ENCODE measurements at places on chromosomes 5 and 9. TPM values are rescaled to one million over a fixed set of nuclear protein-coding genes. Genes with fewer than 3 reads are reported as not detected.

DNA sequence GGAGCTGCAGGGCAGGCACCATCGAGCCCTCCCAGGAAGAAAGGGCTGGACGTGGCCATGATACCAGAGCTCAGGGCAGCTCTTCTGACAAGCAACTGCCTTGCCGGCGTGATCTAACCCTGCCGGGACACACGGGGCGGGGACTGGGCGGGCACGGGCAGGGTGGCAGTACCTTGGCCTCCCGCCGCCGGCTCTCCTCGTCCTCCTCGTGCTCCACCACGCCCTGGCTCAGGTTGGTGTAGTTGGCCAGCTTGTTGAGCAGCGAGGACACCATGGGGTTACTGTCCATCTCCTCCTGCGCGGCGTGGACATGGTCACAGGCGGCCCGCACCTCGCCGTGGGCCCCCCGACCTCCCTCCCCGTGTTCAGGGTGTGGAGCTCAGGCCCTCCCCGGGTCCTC is 18.5 kb downstream of the SLC12A7 start:
- DNase-seq, result no peak

GRCh38 chr5:19739671-19740070 is 248.3 kb downstream of the CDH18 start:
- no peak for DNase-seq

DNA sequence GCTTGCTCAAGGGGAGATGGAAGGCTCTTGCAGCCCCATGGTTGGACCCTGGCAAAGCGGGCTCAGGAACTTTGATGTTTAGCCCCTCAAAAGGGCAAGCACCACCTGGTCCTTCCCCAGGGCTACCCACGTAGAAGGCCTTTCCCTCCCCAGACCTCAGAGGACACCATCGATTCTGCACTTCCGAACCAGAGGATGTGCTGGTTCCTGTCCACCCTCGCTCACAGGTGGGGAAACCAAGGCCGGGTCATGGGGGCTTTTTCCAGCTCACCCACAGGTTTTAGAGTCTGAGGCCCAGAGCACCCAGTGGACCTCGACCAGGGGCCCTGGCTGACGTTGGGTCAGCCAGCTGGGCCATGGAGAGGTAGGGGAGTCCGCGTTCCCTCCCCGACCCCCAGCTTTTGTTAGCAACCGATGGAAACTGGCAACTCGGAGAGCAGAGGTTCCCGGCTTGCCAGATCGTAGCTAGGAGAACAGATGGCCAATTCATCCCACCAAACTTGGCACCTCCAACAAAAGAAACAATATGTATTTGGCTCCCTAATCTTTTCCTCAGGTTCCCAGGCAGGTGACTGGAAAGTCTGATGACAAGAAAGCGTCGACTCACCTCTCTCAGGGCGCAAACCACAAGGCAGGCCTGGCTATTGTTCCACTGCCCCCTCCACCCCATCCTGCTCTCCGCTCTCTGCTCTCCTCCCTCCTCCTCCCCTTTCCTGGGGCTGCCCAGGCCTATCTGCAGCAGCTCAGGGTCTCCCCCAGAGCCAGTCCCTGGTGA is 167.6 kb upstream of the SMIM23 start:
- no peak for DNase-seq

DNA sequence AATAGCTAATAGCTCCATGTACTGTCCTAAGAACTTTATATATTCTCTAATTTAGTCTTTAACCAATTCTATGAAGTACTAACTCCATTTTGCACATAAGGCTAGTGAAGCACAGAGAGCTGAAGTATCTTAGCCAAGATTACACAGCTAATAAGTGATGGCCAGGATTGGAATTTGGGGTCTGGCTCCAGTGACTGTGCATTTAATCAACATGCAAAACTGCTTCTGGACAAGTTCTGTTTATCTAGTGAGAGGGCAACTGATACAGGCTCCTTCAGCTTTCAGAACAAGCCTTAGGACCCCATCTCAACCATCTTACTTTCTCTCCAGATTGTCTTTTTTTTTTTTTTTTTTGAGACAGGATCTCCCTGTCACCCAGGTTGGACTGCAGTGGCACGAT is 21.3 kb downstream of the SLC25A25 start:
- no peak for DNase-seq

DNA sequence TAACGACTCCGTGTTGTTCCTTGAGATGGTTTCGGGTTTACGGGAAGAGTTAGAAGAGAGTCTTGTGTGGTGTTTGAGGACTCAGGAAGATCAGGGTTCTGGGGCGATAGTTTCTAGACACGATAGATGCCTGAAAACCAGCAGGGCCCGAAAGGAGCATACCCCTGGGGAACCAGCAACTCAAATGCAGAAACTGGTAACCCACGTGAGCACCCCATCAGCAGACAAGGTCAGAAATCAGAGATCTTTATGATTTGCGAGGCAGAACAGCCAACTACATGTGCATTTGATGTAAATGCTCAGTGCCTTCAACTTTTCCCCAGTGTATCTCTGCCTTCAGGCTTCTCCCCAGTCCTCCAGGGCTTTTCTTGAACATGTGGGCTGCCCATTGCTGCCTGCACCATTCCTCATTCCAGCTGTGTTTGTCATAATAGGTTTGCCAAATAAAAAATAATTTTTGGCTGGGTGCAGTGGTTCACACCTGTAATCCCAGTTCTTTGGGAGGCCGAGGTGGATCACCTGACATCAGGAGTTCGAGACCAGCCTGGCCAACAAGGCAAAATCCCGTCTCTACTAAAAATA is 75.1 kb downstream of the BASP1 start:
- no peak for DNase-seq

- no peak for DNase-seq
These were observed 25.0 kb downstream of the ABHD17B start for GRCh38 chr9:71886015-71886414.

DNA sequence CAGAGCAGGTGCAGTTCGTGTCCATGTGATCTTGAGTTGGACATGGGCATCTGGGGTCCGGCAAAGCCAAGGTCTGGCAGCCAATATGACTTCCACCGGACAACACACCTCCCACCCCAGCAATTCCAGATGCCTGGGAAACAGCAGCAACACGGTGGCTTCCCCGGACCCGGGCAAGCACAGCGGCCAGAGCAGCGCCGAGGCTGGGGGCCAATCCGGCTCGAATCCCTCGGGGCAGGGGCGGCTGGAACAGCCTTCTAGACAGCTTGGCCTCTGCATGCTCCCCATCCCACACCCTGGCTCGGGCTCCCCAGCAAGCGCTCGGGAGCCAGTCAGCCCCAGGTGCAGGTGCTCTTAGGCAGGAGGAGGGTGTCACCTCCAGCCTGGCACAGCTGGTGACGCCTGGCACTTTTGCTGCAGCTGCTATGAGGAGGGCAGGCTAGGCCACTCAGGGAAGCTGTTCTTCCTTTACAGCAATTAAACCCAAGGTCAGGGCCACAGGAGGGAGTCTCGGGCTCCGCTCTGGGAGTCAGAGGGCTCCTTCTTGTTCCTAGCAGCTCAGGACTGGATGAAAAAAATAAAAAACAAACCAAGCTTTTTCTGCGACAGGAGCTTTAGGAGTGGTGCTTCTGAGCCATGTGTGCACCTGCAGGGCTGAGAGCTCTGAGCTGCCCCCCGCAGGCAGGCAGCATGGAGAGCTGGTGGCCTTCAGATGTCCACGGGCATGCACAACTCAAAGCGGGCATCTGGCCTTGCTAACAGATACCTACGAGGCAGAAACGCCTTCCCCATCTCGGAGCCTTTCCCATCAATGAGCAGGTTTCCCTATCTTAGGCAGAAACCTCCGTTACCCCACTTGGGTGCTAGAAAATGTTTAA is 28.2 kb downstream of the DBH start:
- DNase-seq, result no peak

DNA sequence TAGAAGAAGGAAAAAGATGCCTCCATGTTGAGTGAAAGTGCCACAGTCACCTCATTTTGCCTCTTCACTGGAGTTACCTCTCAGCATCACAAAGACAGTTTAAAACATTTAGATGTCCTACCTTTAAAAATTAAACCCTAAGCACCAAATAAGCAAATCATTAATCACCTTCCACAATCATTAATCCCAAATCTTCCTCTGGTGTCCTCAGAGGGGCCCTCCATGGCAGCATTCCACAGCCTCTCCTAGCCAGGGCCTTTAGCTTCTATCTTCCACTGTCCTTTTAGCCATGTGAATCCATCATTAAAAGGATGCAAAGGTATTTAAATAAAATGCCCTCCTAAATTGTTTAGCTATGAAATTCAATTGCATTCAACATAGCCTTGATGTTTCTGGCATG is 310.8 kb downstream of the PDE4D start:
- DNase-seq, result no peak

DNA sequence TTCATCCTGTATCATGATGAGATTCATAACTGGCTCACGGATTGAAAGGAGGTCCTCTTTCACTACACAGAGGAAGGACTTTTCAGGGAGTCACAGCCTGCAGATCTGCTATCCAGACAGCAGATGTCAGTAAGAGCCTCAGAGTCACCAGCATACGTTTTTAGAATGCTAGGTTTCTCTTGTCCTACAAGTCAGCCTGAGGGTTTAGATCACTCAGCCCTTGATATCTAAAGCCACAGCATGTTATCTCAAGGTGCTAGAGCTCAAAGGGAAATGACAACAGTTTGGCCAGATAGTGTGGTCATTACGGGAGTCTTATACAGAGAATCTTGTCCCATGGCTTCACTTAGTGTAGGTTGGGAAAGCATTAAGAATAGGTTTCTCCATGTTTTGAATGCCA is 30.9 kb upstream of the SLC46A2 start:
- DNase-seq, result no peak

- peak; percentile 4 for DNase-seq
These were observed 13.5 kb downstream of the IL12B start for GRCh38 chr5:159316519-159317383.

DNA sequence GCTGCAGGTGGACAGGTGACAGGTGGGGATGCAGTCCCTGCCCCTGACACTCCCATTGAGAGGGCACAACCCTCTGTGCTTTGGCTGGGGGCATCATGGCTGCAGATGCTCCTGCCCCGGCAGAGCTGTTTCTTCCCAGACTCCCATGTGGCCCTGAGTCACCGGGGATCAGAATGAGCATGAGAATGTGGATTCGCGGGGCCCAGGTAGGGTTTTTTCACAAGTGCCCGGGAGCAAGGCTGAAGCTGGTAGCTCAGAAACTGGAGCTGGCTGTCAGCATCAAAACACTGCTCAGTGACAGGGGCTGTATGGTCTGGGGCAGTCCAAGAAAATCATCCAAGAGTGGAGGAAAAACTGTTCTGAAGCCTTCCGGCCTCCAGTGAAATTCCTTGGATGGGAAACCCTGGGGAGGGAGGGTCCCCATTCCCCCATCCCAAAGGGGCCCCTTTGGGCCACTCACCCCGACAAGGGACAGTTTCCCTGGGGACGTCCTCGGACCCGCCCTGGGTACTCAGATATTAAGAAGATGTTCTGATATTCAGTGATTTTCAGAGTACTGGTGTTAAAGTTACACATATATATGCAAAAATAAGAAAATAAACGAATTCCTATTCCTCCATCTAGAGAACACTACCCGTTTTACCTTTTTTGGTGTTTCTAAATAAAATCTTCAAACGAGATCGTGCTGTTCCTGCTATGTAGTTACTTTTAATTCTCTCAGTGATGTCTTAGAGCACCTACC is 120.1 kb upstream of the LPCAT1 start:
- no peak for DNase-seq

- DNase-seq, result no peak
These were observed 81.4 kb upstream of the DAB2 start for GRCh38 chr5:39506211-39506610.

DNA sequence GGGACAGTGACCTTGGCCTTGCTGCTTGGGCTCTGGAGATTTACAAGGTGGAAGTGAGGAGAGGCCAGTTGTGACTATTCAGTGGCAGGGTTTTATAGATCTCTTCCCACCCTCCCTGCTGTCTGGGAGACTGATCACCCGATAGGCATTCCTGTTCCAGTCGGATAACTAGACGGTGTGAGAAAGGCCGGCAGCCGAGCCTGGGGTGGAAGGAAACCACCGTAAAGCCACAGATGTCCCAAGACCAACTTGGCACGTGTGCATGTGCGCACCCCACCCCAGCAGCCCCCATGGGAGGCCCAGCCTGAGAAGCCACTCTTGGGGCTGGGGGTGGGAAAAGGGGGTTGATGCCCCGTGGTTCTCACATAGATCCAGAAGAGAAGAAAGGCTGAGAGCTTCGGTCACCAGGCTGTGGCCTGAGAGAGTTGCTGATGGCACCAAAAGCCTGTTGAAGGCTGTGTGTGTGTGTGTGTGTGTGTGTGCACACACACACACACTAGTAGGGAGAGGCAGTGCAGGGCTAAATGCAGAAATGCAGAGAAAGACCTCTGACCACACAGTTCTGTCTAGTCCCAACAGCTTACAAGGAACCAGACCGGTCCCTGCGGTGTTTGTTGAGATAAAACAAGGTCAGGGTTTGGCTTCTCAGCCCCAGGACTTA is 225.8 kb downstream of the FANCC start:
- no peak for DNase-seq

DNA sequence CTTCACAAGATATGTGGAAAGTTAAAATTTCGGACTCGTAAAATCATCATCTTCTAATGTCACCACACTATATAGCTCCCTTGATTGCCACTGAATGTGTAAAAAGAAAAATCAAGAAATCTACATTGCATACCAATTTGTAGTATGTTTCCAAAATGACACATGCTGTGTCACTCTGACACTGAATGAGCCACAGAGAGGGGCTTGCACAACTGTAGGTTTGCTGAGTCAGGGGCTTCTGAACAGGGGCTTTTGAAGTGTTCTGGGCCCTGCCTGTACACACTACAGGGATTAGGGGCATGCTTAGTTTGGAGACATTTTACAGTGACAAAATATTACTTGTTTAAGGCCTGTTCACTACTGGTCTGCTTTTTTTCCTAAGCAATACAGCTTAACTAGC is 234.4 kb upstream of the GRAMD2B start:
- DNase-seq, result no peak

GRCh38 chr9:110977259-110977709 is 61.0 kb downstream of the LPAR1 start:
- DNase-seq, result peak; percentile 29

DNA sequence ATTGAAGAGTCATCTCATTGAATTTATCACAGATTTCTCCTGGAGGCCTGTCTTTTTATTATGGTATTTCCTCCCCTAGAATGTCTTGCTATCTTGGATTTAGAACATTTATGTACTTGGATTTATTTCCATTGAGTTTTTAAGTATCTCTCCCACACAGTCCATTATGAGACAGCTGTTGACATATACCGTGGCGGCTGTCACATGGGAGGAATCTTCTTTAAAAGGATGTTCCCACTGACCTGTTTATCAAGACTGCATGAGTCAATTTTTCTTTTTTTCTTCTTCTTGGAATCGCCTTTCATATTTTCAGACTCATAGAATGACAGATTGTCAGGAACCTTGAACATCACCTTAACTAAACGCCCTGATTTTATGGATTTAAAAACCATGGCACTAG is 2.9 kb upstream of the CAVIN4 start:
- DNase-seq, result no peak

Gene GARIN3
- total RNA-seq, result not detected

Gene SLC2A6
- 70.5 TPM for total RNA-seq

Gene PRR16
- 1.2 TPM for total RNA-seq

Gene RANBP17
- total RNA-seq, result 12.9 TPM

Gene KLF4
- total RNA-seq, result 10.3 TPM

Data from glomerular endothelial cell (primary cell).